ENCODE measurements at places on chromosomes 2 and 18.

DNA sequence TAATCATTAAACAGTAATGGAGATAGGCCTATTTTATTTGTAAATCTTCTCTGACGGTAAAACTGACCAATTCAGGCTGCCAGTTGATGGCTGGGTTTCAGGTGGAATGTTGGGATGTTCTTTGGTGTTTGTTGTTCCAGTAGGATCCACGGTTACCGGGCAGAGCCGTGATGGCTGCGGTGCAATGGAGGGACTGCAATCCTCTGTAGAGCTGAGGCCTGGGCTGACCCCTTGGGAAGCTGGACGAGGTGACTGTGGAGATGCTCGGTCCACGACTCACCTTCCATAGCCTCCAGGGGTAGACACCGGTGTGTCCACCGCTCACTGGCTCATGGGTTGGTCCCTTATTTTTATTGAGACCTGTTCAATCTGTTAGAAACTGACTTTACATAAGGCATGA lies 42.5 kb downstream of the ZNF519 start:
- no peak for DNase-seq

DNA sequence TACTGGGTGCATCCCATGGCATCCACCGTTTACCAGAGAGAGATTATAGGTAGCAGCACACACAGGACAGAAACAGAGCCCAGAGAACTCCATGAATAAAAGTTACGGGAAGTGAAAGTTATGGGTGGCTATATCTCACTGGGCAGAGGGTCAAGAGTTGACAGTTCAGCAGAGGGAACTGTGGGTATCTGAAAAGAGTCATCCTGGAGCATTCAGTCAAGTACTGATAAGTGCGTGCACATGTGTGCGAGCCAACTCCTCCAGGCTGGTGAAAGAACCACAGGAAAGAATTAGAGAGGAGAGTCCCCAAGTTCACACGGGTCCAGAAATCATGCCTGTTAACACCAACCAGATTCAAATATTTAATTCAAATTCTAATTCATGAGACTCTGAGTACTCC lies 1588.2 kb downstream of the LRP1B start:
- no peak for DNase-seq

DNA sequence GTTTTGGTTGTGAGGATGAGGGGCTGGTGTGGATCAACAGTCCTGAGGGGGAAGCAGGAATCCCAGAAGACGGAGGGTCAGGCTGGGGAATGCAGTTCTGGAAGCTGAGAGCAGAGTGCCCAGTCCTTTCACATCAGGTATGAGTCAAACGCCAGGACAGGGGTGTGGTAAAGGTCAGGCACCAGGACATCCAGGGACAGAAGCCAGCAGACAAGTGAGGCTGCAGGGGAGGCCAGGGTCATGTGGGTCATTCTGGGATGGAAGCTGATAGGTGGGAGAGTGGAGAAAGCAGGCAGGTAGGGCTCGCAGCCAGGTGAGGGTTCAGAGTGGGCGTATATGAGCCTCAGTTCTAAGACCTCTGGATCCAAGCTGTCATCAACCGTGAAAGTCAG lies 12.8 kb upstream of the GNLY start:
- DNase-seq = no peak

DNA sequence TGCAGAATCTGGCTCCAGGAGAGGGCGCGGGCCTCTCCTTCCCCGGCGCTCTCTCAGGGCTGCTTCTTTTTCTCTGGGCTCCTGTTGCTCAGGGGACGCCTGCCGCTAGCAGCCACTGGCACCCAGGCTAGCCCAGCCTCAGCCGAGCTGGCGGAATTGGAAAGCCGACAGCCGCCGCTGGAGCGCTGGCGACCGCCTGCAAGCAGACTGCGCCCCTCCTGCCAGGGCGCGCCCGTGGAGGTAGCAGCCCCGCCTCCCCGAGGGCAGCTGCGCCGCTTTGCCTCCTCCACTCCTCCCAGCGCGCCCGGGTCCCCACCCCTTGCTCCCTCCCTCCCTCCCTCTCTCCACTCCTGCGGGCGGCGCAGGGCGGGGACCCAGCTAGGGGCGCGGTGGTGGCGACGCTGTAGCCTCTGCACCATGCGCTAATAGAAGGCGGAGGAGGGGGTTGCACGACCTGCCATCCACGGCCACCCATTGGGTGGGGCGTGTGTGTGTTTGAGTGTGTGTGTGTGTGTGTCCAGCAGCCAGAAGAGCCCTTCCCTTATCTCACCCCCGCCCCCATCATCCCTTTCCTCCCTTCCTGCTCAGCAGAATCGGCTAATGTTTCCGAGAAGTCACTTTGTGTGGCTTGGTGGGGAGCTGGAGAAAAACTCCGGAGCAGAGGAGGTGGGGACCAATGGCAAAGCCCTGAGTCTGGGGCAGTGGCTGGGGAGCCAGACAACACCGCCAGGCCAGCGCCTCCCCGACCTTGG lies at the start of gene SCN9A:
Gene SCN9A (minus strand): TSS at position 209 of the 752 bp plus-strand sequence. CDS start 64,188 bp downstream, outside the sequence.
- peak; percentile 50 for DNase-seq

DNA sequence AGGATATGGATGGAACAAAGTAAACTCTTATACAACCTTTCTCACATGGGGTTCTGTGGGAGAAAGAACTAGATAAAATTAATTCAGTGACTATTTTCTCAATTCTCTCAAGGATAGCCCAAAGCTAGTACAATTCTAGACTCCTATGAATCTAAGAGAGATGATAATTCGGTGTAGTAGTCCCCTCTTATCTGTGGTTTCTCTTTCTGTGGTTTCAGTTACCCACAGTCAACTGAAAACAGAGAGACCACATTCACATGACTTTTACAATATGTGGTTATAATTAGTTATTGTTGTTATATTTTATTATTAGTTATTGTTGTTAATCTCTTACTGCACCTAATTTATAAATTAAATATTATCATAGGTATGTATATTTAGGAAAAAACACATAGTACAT lies 53.5 kb upstream of the C2orf15 start:
- no peak for DNase-seq

- DNase-seq = no peak
Measured at GRCh38 chr18:45253973-45254708, 361.1 kb upstream of the SLC14A2 start.

GRCh38 chr2:173991856-173992588 lies 26.8 kb upstream of the SP3 start:
- no peak for DNase-seq

- no peak for DNase-seq
Measured at GRCh38 chr2:147487286-147487977, 357.4 kb upstream of the ACVR2A start.

Data from DMS79 (cell line).